ENCODE measurements at places on chromosomes 13 and 19. TPM values are rescaled to one million over a fixed set of nuclear protein-coding genes. Genes with fewer than 3 reads are reported as not detected.

ADGRE1 gene
- total RNA-seq, result 0.16 TPM

MCEMP1 gene
- total RNA-seq, result not detected

MYCBP2 gene
- total RNA-seq, result 41.0 TPM

ZNF253 gene
- 10.2 TPM for total RNA-seq

COQ8B gene
- 15.3 TPM for total RNA-seq

HTR2A gene
- not detected for total RNA-seq
